A549 treated with CORT108297 at 1 μM for 4 hours (cell line): ENCODE measurements at places on chromosomes 4 and X. TPM values are rescaled to one million over a fixed set of nuclear protein-coding genes. Genes with fewer than 3 reads are reported as not detected.

FRMD7 gene
- not detected in 5 replicates for total RNA-seq

ASB12 gene
- not detected in 5 replicates for total RNA-seq

BEX4 gene
- total RNA-seq, result 1.5 to 2.5 TPM (median 2.3 TPM) in 5 replicates

MAGEB1 gene
- total RNA-seq, result not detected in 5 replicates

ZAR1 gene
- total RNA-seq, result 0.06 to 0.08 TPM (median 0.06 TPM) in 3 of 5 replicates, not detected in the others

VSIG1 gene
- 0.10 to 0.43 TPM (median 0.24 TPM) in 5 replicates for total RNA-seq

SLC16A2 gene
- 24.3 to 31.4 TPM (median 25.6 TPM) in 5 replicates for total RNA-seq

SMIM10 gene
- total RNA-seq, result 0.05 to 0.14 TPM (median 0.08 TPM) in 5 replicates

TRIM60 gene
- total RNA-seq, result not detected in 5 replicates

IL13RA1 gene
- 44.5 to 58.2 TPM (median 49.6 TPM) in 5 replicates for total RNA-seq

PDK3 gene
- 5.0 to 6.3 TPM (median 5.7 TPM) in 5 replicates for total RNA-seq

GAGE13 gene
- total RNA-seq, result 0.17 TPM in 1 of 5 replicates, not detected in the others

COL25A1 gene
- not detected in 5 replicates for total RNA-seq

RGN gene
- 0.09 TPM in 1 of 5 replicates, not detected in the others for total RNA-seq

HSD17B13 gene
- total RNA-seq, result 0.04 to 0.08 TPM in 2 of 5 replicates, not detected in the others

STK32B gene
- total RNA-seq, result 19.4 to 20.5 TPM (median 20.1 TPM) in 5 replicates

STS gene
- total RNA-seq, result 1.9 to 2.3 TPM (median 2.1 TPM) in 5 replicates

TMEM156 gene
- 19.5 to 26.3 TPM (median 22.8 TPM) in 5 replicates for total RNA-seq

KIT gene
- total RNA-seq, result not detected in 5 replicates

CXorf65 gene
- total RNA-seq, result not detected in 5 replicates

FMR1 gene
- 18.3 to 25.3 TPM (median 24.3 TPM) in 5 replicates for total RNA-seq

MAGEB10 gene
- not detected in 5 replicates for total RNA-seq

GABRE gene
- total RNA-seq, result 19.4 to 33.0 TPM (median 25.7 TPM) in 5 replicates

SSX4 gene
- not detected in 5 replicates for total RNA-seq

SLC49A3 gene
- 0.09 to 0.28 TPM (median 0.16 TPM) in 5 replicates for total RNA-seq

RIBC1 gene
- 0.67 to 0.99 TPM (median 0.77 TPM) in 5 replicates for total RNA-seq

NOCT gene
- 9.3 to 13.0 TPM (median 11.3 TPM) in 5 replicates for total RNA-seq

PRKX gene
- total RNA-seq, result 17.3 to 24.0 TPM (median 20.4 TPM) in 5 replicates

FOXR2 gene
- not detected in 5 replicates for total RNA-seq

THAP6 gene
- 4.7 to 6.3 TPM (median 5.2 TPM) in 5 replicates for total RNA-seq

SCARB2 gene
- total RNA-seq, result 36.3 to 54.3 TPM (median 52.1 TPM) in 5 replicates

ELOVL6 gene
- 20.0 to 25.7 TPM (median 22.9 TPM) in 5 replicates for total RNA-seq

TMEM154 gene
- total RNA-seq, result 0.07 to 0.17 TPM (median 0.12 TPM) in 5 replicates

BGN gene
- total RNA-seq, result not detected in 5 replicates

SCML2 gene
- total RNA-seq, result 7.1 to 9.9 TPM (median 7.9 TPM) in 5 replicates

PABPC1L2A gene
- total RNA-seq, result not detected in 5 replicates

DDX53 gene
- total RNA-seq, result not detected in 5 replicates

NXF2B gene
- not detected in 5 replicates for total RNA-seq

NR3C2 gene
- total RNA-seq, result 0.01 TPM in 1 of 5 replicates, not detected in the others

NIPAL1 gene
- 0.68 to 1.1 TPM (median 0.86 TPM) in 5 replicates for total RNA-seq

FAT1 gene
- total RNA-seq, result 134 to 204 TPM (median 138 TPM) in 5 replicates
